SHP77 treated with DMSO at 0.1 percent for 48 hours (cell line): ENCODE measurements at places on chromosomes 4 and X.

DNA sequence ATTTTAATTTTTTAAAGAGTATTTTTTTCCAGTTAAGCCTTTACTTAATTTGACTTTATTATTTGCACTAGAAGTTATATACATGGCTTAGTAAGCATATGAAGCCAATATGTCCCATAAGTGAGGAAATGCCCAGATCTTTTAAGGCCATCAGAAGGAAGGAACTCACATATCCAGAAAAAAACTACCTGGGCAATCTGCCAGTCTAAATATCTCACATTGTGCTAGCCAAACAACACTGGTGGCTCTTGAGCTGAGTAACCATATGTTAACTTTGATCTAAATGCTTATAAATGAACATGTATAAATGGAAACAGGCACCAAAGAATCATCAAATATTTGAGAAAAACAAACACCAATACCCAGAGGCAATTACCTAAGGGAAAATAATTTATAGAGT is 138.6 kb upstream of the APOOL start:
- no peak for DNase-seq

GRCh38 chr4:109990261-109991257 is 77.9 kb downstream of the EGF start:
- no peak for DNase-seq

GRCh38 chr4:185542626-185543315 is 7.5 kb upstream of the PDLIM3 start:
- no peak for DNase-seq

GRCh38 chrX:139179592-139179991 is 350.9 kb upstream of the F9 start:
- DNase-seq = no peak

DNA sequence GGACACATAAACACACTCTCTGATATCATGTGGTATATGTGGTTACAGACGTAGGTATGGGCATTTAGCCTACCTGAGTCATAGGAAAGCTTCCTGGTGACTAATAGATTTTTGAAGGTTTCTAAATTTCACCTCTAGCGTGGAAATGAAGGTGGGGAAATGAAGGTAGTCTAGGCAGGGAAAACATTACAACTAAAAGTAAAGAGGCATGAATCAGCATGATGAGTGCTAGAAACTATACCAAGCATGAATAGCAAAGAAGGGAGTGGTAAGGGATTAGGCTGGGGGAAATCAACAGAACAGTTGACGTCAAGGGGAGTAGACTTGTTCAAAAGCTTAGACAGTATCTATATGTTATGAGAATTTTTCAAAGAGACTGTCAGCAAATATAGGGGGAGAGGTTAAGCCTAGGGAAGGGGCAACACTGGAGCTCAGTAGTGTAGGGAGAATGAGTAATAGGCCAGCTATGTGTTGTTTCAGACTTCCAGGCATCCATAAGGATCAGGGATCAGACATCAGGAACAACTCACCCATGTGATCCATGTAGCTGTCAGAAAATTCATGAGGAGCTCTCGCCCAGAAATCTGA is 279.3 kb upstream of the DIPK2B start:
- no peak for DNase-seq

GRCh38 chr4:75004755-75005668 is 72.1 kb downstream of the PARM1 start:
- peak; percentile 20 for DNase-seq
